T-helper 2 cell treated with Interferon-gamma antibody and Interleukin-4, amounts not matched to agents 100 ng/mL and 5 ng/mL, for 36 hours (primary cell): ENCODE measurements at places on chromosomes 11 and 22. TPM values are rescaled to one million over a fixed set of nuclear protein-coding genes. Genes with fewer than 3 reads are reported as not detected.

OR10AG1 gene
- not detected in 2 replicates for total RNA-seq

HPX gene
- 0.18 and 0.36 TPM in 2 replicates for total RNA-seq

MUC5B gene
- not detected in 2 replicates for total RNA-seq

NXPE2 gene
- not detected in 2 replicates for total RNA-seq

ACTN3 gene
- 0.05 TPM in 2 replicates for total RNA-seq

OR4D11 gene
- not detected in 2 replicates for total RNA-seq

USP2 gene
- total RNA-seq = 0.41 and 0.57 TPM in 2 replicates

H19 gene
- total RNA-seq = not detected in 2 replicates

DRD2 gene
- total RNA-seq = not detected in 2 replicates

OR51I1 gene
- total RNA-seq = not detected in 2 replicates

MAJIN gene
- not detected in 2 replicates for total RNA-seq

SEC14L6 gene
- not detected in 2 replicates for total RNA-seq

SLC25A45 gene
- 25.6 and 26.3 TPM in 2 replicates for total RNA-seq

APOBEC3H gene
- 19.3 and 20.0 TPM in 2 replicates for total RNA-seq

NAP1L4 gene
- total RNA-seq = 311 and 314 TPM in 2 replicates

MUC5AC gene
- not detected in 2 replicates for total RNA-seq
